ENCODE measurements at places on chromosomes 16 and 17.

DNA sequence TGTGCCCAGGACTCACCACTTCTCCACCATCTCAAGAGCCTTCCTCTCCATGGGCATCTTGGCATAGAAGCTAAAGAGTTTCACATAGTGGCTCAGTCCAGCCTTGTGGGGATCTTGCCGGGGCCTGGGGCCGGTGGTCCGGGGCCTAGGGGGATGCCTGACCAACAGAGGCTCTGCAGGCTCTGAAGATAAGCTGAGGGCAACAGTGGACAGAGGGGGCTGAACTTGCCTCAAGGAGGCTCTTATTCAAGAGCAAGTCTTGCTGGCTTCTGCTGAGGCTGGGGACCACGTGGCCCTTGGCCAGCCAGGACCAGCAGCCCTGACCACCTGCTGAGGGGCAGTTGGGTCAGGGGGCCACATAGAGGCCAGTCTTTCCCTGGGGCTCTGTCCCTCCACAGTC lies 13.5 kb upstream of the THAP11 start:
- DNase-seq, result no peak

- DNase-seq, result no peak
Measured at GRCh38 chr17:39194089-39194984, 3.1 kb downstream of the CACNB1 start.

GRCh38 chr16:60214311-60214710 lies 1480.2 kb upstream of the GOT2 start:
- DNase-seq, result no peak

DNA sequence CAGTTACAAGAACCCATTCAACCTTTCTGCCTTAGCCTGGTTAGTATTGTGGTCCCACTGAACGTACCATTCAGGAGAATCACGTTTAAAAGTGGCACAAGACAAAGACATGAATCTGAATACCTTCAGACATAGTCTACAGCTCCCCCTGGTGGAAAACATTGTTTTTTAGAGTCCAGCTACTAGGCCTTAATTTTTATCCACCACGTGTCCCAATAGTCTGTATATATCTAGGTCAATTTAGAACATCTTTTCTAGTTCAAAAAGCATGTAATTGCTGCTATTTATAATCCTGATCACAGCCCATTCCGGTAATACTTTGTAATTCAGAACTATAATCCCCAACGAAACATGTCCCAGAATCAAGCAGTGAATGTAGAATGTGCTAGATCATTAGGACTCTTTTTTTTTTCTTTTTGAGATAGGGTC lies 13.7 kb upstream of the GUCY2D start:
- DNase-seq, result peak; percentile 61

DNA sequence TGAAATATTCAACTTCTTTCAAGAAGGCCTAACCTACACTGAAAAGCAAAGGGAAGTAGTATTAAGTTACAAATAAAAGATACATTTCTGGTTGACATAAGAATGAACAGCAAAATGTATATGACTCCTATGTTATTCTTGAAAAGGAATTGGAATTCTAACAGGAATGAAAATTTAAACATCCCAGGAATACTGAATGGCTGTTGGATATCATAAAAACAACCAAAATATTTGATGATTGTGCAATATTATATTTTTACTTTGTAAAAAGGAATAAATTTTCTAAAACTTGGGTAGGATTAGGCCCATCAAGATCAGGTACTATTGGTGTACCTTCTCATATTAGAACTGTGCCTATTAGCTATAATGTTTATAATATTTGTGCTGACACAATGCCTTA lies 50.0 kb downstream of the CYB5B start:
- no peak for DNase-seq

GRCh38 chr17:45895304-45895968 lies 1.1 kb downstream of the MAPT start:
- peak; percentile 21 for DNase-seq

DNA sequence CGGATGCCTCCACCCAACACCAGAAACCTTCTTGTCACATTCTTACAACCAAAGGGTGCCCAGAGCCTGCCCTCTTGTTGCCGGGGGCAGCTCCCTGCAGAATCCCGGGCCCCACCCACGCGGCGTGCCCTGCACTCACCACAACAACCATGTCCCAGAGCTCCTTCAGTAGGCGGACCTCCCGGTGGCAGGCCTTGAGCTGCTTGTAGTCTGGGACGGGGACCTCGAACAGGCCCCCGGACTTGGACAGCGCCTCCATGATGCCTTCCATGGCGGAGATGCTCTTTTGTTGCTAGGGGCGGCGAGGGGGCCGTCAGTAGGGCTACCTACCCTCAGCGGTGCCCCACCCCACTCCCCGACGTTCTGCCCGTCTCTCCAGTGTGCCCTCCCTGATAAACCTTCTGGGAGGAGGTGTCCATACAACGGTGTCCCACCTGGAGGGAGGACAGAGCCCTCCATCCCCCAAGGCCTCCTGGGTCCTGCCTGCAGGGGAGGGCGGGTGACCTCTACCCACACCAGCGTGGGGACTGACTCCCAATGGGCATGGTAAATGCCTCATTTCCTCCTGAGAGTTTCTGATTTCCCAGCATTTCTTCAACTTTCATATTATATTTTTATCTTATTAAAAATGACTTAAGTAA lies 52.2 kb downstream of the DNAH17 start:
- no peak for DNase-seq

GRCh38 chr17:20008242-20009051 lies 712 bp upstream of the SPECC1 start:
- peak; percentile 22 for DNase-seq

DNA sequence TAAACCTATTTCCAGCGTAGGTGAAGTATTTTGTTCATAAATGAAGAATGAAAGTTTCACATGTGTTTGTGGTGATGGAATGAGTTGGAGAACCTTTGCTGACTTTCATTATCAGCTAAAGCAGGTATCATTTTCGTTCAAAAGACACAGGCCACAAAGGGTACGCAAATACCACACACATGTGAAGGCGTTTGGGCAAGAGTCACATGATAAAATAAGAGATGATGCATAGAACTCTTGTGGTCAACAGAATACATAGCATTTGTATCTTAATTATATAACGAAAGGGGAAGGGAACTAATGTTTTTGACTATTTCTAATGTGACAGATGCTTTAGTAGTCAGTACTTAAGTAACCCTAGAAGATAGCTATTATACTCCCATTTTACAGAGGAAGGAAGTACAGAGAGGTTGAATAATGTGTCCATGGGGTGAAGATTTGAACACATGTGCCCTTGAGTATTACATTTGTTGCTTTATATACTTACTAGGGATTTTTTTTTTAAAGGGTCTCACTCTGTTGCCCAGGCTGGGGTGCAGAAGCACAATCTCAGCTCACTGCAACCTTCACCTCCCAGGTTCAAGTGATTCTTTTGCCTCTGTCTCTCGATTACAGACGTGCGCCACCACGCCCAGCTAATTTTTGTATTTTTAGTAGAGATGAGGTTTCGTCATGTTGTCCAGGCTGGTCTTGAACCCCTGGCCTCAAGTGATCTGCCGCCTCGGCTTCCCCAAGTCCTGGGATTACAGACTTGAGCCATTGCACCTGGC lies 4.8 kb downstream of the RPA1 start:
- DNase-seq, result peak; percentile 26

GRCh38 chr17:49369760-49370159 lies 7.7 kb upstream of the ZNF652 start:
- no peak for DNase-seq

DNA sequence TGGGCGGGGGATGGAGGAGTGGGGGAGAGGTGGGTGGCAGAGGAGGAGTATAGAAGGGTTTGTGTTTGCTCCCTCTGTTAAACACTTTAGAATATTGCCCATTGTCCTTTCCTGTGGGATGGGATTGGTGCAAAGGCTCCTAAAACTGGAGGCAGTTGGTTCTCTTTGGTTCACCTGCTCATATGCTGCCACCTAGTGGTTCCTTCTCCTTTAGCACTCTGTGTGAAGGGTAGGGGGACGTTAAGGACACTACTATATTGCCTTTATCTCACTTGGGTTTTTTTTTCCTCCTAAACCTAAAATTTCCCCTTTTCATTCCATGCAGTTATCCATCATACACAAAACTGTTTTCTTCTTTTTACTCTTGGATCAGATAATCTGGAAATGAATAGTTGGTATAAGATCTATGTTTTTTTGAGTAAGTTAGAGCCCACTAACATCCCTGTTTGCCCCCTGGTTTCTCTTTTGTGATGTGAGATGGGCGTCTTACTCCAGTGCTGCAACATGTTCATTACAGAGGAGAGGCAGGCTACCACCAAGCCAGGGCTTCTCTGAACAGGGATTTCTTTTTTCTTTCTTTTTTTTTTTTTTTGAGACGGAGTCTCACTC lies 23.8 kb downstream of the SNX11 start:
- DNase-seq, result peak; percentile 60

DNA sequence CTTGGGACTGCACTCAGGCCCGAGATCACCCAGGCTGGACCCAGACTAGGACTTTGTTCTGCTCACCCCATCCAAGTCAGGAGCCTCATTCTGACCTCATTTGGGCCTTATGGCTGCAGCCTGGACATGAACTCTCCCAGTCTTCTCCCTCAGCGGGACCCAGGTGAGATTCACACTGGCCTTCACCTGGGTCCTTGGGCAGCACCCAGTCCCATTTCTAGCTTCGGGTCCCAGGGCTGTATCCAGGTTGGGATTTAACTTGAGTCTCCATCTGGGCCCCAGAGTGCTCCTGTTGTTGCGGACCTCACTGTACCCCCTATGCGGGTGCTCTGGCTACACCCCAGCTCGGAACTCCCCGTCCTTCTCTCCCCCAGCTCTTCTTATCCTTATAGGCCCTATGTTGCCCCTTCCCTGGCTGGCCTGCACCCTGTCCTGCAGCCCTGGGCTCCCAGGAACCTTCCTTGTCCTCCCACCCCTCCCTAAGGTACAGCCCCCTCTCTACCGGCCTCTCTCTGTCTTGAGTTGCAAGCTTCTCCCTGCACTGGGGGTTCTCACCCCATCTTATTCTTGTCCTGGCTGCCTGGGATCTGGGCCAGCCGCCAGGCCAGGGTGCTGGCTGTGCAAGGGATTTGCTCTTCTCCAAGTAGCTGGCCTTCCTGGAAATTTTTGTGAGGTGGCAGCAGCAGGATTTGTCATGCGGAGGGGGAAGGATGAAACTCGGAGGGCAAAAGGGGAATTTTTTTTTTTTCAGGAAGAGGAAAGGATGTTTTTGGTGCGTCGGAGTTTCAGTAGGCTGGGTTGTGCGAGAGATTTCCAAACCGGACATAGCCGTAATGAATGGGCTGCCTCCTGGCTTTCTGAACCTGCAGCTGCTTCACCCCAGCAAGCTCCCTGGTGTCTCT lies 904 bp downstream of the MAP2K3 start:
- no peak for DNase-seq

- DNase-seq, result no peak
Measured at GRCh38 chr17:4440021-4440420, 6.3 kb downstream of the SPNS3 start.

- DNase-seq, result no peak
Measured at GRCh38 chr16:1089822-1090619, 6.0 kb downstream of the C1QTNF8 start.

DNA sequence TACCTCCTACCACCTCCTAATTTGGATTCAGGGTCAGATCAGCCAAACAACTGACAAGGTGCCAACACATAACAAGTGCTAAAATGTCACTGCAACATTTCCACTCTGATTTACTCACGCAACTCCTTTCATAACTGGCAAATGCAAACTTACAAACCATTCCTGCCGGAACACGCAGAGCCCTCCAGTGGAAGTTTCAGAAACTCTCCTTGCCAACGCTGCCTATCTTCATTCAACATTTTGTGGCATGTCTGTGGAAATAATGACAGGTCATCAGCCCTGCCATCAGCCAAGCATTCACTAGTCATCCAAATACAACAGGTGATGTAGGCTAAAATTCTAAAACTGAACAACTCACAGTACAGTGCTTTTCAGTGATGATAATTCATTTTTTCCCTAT lies 37.7 kb upstream of the OR3A1 start:
- DNase-seq, result no peak

DNA sequence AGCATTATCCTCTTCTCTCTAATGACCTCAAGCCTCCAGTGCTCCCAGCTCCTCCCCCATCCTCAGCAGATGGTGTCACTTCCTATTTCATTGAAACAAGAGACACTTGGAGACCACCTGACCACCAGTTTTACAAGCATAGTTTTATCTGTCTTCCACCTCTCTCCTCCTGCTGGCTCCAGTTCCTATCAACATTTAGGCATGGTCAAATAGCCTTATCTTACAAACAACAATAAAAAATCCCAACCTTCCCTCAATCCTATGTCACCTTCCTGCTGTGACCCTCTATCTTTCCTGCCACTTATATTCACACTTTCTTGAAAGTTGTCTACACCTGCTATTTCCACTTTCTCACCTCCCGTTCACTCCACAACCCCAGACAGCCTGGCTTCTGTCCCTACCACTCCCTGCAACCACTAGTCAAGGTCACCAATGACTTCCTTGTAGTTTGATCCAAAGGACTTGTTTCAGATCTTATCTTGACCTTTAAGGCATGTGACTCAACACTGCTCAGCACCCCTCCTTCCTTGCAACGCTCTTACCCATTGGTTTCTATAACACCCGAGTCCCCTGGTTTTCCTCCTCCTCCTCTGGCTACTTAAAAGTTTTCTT lies 4.3 kb upstream of the NTN1 start:
- DNase-seq, result no peak

GRCh38 chr16:28161626-28162025 lies 50.1 kb downstream of the XPO6 start:
- DNase-seq, result no peak

GRCh38 chr17:69669441-69670178 lies 255.1 kb downstream of the MAP2K6 start:
- DNase-seq, result no peak

- no peak for DNase-seq
Measured at GRCh38 chr16:78812582-78812981, 713.1 kb downstream of the WWOX start.

DNA sequence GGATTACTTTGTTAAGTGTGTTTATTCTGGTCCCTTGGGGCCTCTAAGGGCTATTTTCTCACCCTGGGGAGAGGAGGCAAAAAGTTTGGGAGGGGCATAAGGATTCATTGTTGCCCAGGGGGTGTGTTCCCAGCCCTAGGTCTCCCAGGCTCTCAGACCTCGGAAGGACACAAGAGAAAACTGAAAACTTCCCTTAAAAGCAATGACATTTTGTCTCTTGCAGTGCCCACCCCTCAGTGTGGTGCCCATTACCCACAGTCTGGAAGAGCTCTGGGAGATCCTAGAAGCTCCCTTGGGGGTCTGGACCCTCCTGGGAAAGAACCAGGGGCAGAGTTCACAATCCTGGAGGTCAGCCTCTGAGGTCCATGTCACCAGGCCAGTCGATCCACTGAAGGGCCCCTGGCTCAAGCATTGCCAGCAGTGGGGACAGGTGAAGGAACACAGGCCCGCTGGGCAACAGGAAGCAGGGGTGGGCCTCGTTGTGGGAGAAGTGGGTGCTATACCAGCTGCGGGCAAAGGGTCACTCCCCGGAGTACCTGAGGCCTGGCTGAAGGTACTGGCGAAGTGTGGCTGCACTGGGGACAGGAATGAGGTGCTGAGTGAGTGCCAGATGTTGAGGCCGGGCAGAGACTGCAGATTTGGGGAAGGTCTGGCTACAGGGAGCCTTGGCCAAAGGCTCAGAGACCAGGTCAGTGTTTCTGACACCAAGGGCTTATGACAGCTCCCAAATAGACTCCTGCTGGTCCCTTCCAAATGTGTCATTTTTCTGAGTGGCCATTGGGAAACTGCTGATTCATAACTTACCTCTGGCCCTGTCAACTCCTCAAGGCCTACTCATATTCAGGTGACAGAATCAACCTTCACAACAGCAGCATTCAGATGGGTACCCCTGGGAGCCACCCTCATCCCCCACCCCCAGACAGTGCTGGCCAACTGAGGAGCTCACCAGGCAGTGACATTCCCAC lies 4.6 kb upstream of the ZNF747 start:
- no peak for DNase-seq
